ENCODE measurements at places on chromosomes 11 and 22. TPM values are rescaled to one million over a fixed set of nuclear protein-coding genes. Genes with fewer than 3 reads are reported as not detected.
A peak's percentile ranks its signal among the peaks of the same experiment; 100 is the strongest.

The ACRV1 gene
- total RNA-seq, result not detected

The C11orf42 gene
- total RNA-seq, result not detected

The DCDC1 gene
- 0.09 TPM for total RNA-seq

The PPP1CA gene
- total RNA-seq, result 70.6 TPM

DNA sequence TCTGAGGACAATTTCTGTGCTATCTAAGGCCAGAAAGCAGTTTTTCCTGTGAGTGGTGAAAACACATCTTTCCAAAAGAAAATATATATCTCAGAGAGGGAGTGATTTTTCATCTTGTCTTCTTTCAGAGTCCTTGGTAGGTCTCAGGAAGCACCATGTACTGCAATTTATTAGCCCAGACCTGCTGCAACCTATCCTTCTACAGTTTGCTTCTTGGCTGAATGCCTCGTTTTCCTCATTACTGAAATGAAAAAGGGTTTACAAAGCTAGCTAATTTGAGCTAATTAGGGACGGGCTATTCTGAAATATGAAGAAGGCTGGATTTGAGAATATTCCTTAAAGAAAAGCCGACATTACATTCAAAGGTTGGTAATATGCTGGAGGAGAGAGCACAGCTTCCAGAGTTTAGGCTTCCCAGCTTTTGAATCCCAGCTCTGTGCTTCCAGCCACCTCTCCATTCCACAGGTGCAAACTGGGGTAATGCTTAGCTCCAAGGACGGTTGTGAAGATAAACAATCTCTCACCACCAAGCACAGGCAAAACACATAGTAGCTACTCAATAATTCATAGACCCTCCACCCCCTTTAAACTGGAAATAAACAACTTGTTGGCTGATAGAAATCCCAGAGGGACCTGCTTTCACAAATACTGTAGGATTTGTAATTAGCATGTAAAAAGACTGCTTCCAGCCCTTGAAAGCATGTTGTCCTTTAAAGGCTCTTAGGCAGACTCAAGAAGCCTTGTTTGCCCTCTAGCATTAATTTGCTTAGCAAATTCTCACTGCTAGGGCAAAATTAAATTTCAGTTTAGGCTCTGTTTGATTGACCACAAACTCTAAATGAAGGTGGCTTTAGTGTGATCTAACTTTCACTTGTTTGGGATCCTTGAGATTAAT is 24.5 kb upstream of the SESN3 start:
- DNase-seq, result no peak

GRCh38 chr11:102253020-102253715 is 64.1 kb upstream of the BIRC3 start:
- no peak for DNase-seq

- peak; percentile 88 for DNase-seq
These were observed 113.4 kb upstream of the CRYBB3 start for GRCh38 chr22:25085930-25086901.

DNA sequence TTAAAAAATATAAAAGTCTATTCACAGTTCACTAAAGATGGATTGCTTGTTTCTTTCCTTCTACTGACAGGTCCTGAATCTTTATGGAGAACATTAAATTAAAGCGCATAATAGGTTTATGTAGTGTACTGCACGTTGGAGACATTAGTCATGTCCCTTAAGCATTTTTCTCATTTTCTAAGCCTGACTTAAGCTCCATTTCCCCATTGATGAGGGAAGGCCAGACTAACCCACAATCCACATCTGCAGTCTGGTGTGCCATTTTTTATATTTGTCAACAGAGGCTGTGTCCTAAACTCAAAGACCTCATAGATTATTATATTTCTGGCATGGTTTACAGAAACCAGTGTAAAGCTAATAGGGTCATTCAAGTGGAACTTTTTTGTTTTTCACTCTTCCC is 39.9 kb downstream of the CADM1 start:
- DNase-seq, result no peak

DNA sequence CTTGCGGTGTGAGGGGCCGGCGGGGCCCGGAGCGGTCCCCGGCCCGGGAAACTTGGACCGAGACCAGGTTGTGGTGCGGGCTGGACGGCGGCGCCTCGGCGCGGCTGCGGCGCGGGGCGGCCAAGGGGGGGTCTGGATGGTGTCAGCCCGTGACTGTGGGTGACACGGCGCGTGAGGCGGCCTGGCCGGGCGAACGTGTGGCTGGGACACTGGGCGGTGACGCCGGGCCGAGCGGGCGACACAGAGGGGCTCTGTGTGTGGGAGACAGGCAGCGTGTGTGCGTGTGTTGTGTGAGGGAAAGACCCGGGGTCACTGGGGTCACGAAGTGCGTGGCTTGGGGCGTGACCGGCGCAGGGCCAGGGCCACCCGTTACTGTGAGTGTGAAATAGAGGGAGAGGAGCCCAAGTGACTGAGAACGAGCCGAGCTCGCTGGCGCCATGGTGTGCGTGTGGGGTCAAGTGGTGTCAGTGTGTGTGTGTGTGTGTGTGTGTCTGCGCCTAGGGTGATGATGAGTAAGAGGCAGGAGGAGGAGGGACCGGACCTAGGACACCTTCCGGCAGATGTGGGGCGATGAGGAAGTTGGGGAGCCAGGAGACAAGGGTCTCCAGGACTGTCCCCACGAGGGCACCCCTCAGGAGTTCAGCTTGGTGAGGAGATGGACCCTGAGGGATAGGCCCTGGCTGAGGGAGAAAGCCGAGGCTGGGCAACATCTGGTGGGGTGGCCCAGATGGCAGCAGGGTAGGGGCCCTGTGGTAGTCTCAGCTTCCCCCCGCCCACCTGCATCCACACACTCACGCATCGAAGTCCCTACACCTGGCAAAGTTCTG is 817 bp downstream of the RELT start:
- DNase-seq, result peak; percentile 91

GRCh38 chr22:17629641-17630040 is 1.1 kb upstream of the ATP6V1E1 start:
- no peak for DNase-seq

- DNase-seq, result no peak
These were observed 180.5 kb downstream of the C11orf91 start for GRCh38 chr11:33520112-33520511.

GRCh38 chr11:47904048-47904447 is 55.9 kb upstream of the NUP160 start:
- DNase-seq, result no peak

DNA sequence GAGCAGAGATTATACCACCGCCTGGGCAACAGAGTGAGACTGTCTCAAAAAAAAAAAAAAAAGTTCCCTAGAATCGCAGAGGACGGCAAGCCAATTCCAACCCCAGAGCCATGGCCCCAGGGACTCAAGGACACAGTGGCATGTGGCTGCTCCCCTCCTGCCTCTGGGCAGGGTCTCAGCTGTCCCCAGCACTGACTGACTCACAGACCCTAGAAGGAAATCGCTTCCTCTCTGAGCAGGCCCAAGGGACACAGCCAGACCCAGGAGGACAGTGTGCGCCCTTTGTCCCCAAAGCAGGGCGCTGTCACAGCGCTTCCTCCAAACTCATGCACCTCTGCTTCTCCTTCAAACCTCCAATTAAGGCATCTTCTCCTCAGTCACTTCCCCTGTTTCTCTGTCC is 2.3 kb downstream of the PACSIN3 start:
- DNase-seq, result no peak

- no peak for DNase-seq
These were observed 76.1 kb downstream of the MED15 start for GRCh38 chr22:20583471-20583922.

DNA sequence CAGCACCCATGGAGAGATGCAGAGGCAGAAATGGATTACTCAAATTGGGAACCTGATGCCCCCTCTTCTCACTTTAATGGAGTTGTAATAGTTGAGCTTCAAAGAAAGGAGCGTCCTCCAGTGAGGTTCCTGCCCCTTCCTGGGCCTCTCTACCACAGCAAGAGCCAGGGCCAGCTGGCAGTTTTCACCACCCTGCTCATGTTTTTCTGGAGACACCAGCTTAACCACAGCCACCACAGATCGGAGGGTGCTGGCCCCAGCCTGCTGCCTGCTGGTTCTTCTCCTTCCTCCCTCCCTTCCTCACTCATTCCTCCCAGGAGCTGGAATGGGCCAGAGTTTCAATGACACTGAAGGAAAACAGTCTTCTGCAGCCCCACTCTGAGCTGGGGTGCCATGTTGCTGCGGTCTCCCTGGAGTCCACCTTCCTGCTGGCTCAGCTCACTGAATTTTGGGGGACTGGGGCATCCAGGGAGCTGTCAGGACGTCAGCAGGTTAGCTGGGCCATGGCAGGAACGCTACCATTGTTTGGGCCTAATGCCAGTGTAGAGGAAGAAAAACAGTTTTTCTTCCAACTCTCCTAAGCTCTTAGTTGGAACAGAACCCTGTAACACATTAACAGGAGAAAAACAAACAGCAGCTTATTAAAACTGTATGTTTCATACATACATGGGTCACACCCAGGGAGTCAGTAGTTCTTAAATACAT is 57.7 kb downstream of the TRAF6 start:
- no peak for DNase-seq

DNA sequence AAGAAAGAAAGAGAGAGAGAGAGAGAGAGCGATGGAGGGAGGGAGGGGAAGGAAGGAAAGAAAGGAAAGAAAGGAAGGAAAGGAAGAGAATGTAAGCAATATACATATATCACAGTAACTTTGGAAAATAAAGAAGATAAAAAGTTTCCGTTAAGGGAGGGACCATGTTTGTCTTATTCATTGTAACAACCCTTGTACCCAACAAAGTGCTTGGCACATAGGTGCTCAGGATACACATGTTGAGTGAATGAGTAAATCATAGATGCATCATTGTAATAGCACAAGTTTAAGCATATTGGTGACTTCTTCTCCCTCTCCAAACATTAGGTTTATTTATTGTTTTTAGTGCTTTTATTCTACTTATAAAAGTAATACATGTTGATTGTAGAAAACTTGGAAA is 39.7 kb upstream of the ZNRF3 start:
- DNase-seq, result no peak

DNA sequence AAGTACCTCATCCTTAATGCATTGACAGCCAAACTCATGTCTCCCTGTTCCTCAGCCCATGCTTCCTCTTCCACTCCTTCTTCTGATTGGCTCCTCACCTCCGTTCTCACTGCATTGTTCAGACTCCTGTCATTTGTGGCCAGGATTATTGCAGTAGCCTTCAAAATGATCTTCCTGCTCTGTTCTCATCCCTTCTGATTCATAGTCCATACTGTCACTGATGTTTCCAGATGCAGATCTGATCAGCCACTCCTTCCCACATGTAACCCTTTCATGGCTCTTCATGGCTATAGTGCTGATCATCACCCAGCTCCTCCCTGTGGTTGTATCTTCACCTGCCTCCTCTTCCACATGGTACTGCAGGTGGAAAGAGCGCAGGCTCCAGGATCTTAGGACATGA is 71.7 kb downstream of the DEPDC5 start:
- DNase-seq, result no peak

DNA sequence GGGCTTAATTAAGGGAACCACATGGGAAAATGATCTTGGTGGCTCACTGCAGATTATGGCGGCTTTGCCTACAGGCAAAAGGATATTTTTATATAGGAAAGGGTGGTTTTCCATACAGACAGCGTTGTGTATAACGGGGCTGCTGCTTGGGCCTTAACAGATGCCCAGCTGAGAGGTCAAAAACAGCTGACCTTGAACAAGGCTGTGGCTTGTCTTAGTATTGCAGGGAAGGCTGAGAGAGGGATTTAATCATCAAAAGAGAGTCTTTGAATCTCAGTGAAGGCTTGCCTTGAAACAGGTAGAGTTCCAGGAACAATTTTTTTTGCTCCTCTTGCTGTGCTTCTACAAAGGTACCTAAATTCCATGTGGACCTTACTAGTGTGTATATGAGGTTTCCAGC is 301.6 kb upstream of the C11orf87 start:
- no peak for DNase-seq

DNA sequence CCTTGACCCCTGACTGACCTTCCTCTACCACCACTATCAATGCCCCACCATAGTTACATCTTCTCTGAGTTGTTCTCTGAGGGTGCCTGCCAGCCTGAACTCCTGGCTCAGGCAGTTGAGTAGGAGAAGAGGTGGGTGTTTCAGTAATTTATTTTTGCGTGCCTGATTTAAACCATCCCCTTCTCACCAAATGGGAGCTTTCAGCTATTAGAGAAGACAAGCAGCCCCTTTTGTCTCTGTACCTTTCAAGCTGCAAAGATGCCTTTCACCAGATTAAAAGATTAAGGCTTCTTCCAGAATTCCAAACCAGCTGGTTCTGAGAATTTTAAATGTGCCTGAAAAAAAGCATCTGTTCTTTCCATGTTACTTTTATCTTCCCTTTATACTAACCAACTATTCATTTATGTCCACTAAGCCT is 223.8 kb downstream of the FAM76B start:
- no peak for DNase-seq

GRCh38 chr11:12242966-12243365 is 132.6 kb downstream of the MICAL2 start:
- no peak for DNase-seq

- DNase-seq, result peak; percentile 71
These were observed 288.1 kb downstream of the TBC1D22A start for GRCh38 chr22:47050401-47051051.

DNA sequence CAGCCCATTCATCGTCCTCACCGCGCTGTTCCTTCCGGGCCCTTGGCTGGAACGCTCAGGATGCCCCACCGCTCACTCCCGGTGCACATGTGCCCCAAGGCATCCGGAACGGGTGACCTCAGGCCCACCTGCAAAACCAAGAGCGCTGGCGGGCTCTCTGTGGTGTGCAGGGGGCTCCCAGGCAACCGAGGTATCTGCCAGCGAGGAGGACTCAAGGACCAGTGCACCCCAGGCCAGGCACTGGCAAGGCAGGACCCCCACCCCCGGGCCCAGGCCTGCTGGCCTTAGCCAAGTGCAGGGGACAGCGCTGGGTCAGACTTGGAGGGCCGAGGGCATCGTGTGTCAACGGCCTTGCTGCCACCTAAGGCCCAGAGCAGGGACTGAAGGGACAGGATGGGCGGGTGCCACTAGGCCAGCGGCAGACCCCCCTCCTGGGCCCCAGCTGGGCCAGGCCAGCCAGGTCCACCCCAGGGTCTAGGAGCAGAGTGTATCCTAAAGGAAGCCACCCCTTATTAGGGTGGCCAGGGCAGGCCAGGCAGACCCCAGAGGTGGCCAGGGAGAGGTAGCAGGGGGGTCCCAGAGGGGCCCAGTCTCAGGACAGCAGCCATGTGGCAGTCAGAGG is 8.5 kb downstream of the TNNT3 start:
- DNase-seq, result no peak

Measured in posterior vena cava (tissue), 2 donors.